ENCODE measurements at places on chromosomes 13 and 19. TPM values are rescaled to one million over a fixed set of nuclear protein-coding genes. Genes with fewer than 3 reads are reported as not detected.

DNA sequence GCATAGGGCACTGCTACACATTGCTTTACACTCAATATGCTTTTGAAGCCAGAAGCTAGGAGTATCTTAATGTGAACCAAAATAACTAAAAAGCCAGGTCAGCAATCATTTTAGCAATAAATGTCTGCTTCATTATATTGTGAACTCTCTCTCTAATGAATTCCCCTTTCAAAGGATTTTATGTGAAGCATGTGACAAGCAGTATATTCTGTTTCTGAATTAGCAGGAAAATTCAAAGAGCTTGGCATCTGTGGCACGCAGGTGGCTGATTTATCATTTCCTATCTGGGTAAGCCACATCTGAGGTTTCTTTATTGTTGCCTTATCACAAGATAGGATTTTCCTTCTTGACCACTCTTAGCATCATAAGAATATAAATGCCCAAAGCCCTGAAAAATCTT, 56.8 kb upstream of the KLF12 start:
- no peak for DNase-seq

DNA sequence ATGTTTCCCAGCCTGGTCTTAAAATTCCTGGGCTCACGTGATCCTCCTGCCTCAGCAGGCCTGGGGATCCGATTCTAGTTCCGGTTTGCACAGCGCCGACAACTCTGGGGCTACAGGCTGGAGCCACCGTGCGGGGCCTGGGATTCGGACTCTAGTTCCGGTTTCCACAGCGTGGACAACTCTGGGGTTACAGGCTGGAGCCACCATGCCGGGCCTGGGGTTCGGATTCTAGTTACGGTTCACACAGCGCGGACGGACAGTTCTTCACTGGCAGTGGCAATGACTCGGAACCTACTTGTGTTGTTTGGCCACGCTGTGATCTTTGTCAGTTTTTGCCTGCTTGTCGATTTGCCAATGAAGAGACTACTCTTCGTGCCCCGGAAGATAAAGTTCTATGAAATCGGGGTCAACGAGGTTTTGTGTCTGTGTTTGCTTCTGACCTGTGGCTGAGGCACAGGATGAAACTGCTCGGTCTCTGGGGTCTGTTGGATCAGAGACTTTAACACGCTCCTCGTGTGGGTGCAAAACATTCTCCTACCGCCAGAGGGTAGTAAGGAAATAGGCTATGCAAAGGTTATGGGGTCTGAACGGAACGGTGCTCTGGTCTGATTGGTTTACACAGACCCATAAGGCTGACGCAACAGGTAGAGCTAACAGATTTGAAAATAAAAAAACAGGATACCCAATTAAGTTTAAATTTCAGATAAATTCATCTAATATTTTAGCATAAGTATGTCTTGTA, 12.1 kb upstream of the ZSCAN1 start:
- DNase-seq, result peak; percentile 33

- DNase-seq, result no peak
Measured at GRCh38 chr19:42286349-42287016, 15.4 kb upstream of the PRR19 start.

GRCh38 chr13:80436571-80437169, 95.7 kb upstream of the SPRY2 start:
- no peak for DNase-seq

DNA sequence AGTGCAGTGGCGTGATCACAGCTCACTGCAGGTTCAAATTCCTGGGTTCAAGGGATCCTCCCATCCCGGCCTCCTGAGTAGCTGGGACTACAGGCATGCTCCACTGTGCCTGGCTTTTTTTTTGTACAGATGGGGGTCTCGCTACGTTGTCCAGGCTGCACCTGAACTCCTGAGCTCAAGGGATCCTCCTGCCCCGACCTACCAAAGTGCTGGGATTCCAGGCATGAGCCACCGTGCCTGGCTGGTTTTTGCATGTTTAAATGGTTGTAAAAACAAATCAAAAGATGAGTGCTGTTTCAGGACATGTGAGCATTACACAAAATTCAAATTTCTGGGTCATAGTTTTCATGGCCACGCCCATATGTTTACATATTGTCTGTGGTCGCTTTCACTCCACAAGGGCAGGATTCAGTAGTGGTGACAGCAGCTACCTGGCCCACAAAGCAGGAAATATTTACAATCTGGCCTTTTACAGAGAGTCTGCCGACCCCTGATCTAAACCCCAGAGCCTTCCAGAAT, 5.3 kb downstream of the MATK start:
- no peak for DNase-seq

- DNase-seq, result no peak
Measured at GRCh38 chr19:28596561-28597071, 616.3 kb downstream of the UQCRFS1 start.

- no peak for DNase-seq
Measured at GRCh38 chr19:13978351-13979243, 26.3 kb downstream of the DCAF15 start.

DNA sequence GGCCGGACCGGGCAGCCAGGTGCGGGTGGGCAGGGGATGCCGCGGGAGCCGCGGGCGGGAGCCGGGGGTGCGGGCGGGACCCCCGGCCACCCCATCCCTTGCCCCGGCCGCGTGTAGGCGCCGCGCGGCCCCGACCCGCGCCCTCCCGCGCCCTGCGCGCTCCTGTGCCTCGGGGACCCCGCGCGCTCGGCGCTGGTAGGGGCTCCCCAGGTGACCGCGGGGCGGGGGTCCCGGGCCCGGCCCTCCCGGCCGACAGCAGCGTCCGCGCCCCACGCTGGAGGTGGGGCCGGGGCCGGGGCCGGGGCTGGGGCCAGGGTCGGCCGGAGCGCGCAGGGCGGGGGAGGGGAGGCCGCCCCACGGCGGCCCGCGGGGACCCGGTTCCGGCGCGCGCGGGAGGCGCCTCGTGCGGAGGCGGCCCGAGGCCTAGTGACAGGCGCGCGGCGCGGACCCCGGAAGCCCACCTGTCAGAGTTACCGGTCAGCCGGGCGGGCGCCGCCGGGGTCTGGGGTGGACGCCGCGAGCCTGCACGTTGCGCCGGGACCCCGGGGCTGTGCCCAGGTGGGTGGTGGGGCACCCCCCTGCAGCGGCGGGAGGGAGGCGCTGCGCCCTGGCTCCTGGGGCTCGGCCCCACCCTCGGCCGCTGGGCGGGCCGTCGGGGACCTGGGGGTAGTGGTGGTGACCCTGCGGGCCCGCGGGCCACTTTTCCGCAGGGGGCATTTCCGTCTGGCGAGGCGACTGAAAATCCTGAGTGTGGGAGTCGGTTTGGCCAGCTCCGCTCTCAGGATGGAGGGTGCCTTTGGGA, 518 bp downstream of the TFDP1 start:
- DNase-seq, result no peak

DNA sequence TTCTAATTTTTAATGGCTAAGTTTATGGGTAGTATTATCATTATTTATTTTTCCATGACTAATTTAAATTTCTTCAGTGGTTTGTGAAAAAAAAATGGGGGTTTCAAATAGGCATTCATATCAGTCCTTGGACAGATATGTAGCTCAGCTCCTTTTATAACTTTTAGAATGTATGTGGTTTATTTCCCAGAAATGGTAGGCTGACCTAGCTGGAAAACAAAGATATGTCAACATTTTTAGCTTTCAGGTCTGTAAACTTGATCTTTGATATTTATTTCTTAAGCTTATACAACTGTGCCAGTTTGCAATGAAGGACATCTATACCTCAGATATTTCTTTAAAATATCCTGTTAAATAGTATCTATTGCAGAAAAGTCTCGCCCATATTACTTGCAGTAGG, 1815.5 kb downstream of the SLITRK5 start:
- DNase-seq, result no peak

GRCh38 chr19:38616265-38616664, 1.5 kb downstream of the MAP4K1 start:
- DNase-seq, result peak; percentile 24

GRCh38 chr19:46716672-46717033, 261 bp downstream of the PRKD2 start:
- no peak for DNase-seq

DNA sequence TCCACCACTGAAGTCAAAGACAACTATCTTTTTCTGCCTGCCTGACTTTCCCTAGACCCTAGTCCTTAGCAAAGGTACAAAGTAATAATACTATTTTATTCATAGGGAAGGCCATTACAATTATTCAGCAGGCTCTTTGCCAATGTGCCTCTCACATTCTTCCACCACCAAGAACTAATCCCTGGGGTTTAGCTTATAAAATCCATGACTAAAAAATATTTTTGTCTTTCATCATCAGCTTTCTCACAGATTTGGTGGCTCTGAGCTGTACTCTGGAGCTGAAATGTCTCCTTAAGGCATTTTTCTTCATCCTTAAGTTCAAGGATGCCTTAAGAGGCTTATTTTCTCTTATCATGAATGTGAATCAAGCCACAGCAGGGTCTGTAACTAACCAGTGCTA, 96.1 kb downstream of the OXGR1 start:
- no peak for DNase-seq

DNA sequence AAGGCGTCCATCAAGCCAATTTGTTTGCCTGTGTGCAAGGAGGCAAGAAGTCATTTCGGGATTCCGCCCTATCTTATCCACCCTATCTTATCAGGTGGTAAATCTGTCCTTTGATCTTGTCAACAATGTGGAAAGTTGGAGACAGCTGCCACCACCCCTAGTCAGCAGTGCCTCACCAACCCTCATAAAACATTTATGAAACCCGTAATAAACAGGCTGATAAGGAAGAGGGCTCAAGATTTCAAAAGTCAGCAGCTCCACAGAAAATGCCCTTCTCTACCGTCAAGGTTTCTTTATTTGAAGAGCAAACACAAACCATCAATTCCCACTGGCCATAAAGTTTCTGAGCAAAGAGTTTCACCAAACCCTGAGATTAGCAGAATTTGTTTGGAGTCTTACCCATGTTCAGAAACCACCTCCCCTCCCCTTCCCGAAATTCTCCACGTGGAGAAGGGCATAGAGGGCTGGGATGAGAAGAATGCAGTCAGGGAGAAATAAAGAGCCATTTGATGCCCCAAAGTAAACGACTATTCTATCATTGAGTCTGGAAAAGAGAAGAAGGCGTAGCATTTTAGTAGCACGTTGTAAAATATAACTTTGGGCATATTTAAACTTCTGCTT, 196.0 kb upstream of the GPR12 start:
- no peak for DNase-seq

DNA sequence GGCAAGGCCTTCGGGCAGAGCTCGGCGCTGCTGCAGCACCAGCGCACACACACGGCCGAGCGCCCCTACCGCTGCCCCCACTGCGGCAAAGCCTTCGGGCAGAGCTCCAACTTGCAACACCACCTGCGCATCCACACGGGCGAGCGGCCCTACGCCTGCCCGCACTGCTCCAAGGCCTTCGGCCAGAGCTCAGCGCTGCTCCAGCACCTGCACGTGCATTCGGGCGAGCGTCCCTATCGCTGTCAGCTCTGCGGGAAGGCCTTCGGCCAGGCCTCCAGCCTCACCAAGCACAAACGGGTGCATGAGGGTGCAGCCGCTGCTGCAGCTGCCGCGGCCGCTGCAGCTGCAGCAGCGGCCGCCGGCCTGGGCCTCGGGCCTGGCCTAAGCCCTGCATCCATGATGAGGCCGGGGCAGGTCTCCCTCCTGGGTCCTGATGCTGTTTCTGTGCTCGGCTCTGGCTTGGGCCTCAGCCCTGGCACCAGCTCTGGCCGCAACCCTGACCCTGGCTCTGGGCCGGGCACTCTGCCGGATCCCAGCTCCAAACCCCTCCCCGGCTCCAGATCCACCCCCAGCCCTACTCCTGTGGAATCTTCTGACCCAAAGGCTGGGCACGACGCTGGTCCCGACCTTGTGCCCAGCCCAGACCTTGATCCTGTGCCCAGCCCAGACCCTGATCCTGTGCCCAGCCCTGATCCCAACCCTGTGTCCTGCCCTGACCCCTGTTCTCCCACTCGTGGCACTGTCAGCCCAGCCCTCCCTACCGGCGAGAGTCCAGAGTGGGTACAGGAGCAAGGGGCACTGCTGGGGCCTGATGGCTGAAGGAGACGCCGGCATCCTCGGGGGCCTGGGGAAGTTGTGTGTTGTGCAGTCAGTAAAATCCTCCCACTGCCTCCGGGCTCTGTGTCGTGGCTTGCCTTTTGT, 2.0 kb upstream of the MCOLN1 start:
- DNase-seq, result no peak

GRCh38 chr13:84272877-84273562, 390.7 kb upstream of the SLITRK1 start:
- no peak for DNase-seq

DNA sequence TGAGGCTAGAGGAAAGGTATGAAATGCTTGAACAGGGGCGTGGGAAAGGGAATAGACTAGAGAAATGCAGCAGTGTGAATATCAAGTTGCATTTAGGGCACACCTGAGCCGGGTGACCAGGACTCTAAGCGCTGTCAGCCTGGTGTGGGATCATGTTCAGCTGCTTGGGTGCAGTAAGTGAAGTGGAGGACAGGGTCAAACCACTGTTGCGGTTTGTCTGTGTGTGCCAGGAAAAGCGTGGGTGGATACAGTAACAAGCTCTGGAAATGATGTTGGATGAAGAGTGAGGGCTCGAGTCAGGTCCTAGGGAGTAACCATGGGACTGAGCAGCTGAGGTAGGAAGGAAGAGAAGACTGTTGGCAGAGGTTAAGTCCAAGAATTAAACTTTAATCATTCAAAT, 15.8 kb downstream of the DGKH start:
- no peak for DNase-seq

- no peak for DNase-seq
Measured at GRCh38 chr19:11041966-11042627, 47.2 kb upstream of the LDLR start.

DNA sequence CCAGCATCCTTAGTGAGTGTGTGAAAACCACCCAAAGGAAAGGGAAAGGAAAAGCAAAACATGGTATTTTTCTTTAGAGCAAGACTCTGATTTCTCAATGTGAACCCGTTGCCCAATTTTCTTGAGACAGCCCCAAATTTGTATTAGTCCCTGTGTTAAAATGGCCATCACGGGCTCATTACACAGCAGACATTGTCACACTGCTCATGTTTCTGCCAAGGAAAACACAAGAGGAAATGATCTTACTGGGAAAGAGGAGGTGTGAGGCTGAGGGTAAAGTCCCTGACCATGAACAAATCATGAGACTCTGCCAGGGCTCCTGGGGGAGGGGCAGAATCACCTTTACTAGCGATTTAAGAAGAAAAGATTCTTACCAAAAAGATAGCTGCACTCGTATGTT, 54.4 kb downstream of the FAM124A start:
- DNase-seq, result no peak

- DNase-seq, result no peak
Measured at GRCh38 chr19:49847731-49848696, 2.9 kb upstream of the PTOV1 start.

The CPB2 gene
- not detected for total RNA-seq

The CBY2 gene
- not detected for total RNA-seq

The MYH14 gene
- not detected for total RNA-seq

The DCT gene
- total RNA-seq, result 0.28 TPM

The RXFP2 gene
- total RNA-seq, result not detected

The ZNF493 gene
- total RNA-seq, result 50.4 TPM

The CCDC70 gene
- total RNA-seq, result not detected

The NCCRP1 gene
- not detected for total RNA-seq

The PRX gene
- total RNA-seq, result 2.0 TPM

Measured in natural killer cell (primary cell).